ENCODE measurements at places on chromosomes 3 and 15.

DNA sequence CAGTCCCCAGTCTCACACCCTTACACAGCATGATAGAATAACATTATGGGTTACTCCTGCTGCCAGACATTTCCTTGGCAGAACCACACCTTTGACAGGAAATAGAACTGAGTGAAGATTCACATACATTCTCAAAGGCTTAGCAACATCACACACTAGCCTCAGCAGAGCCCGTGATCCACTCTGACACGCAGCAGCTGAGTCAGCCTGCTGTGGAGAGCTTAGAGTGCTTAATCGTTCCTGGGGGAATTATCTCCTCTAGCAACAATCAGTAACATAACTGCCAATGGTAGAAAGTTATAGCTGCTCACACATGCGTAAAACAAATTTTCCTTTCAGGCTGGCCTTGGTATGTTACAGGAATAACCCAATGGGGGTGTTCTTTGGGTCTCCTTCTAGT, 382.1 kb downstream of the GAP43 start:
- DNase-seq: no peak

- DNase-seq: no peak
Observed at GRCh38 chr15:36117296-36117787, 462.1 kb upstream of the CDIN1 start.

DNA sequence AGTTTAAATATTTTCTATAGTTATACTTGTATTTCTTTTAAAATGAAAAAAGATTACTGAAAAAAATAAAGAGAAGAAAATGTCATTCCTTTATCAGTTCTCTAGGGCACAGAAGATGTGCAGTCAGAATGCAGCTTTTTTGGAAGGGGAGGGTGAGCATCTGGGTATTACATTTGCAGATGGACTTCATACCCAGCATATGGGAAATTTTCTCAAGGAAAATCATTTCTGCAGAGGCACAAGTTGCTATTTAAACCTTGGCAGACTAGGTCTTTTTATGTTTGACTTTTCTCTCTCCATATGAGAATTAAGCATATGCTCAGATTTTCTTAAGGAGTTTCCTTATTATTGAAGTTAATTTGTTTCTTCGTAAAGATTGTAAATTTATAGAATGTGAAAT, 39.5 kb upstream of the ZNF385D start:
- no peak for DNase-seq

GRCh38 chr3:141942006-141942405, 65.6 kb downstream of the ATP1B3 start:
- no peak for DNase-seq

DNA sequence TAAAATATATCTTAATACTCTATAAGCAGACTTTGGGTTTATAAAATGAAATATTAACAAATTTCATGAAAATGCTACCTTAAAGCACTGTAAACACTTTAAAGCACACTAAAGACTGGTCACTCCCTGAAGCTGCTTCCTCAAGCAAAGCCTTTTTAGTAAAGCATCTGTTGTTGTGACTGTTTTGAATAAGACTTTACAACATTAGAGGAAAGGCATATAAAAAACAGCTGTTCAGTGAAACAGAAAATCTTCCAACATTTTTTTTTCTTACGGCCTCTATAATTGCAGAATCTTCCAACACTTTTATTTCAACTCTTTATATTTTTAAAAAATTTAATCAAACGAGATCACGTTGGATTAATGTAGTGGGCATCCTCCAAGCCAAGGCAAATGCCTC, 48.1 kb downstream of the GRK7 start:
- no peak for DNase-seq

- DNase-seq: no peak
Observed at GRCh38 chr3:126056681-126057500, 27.0 kb downstream of the SLC41A3 start.

DNA sequence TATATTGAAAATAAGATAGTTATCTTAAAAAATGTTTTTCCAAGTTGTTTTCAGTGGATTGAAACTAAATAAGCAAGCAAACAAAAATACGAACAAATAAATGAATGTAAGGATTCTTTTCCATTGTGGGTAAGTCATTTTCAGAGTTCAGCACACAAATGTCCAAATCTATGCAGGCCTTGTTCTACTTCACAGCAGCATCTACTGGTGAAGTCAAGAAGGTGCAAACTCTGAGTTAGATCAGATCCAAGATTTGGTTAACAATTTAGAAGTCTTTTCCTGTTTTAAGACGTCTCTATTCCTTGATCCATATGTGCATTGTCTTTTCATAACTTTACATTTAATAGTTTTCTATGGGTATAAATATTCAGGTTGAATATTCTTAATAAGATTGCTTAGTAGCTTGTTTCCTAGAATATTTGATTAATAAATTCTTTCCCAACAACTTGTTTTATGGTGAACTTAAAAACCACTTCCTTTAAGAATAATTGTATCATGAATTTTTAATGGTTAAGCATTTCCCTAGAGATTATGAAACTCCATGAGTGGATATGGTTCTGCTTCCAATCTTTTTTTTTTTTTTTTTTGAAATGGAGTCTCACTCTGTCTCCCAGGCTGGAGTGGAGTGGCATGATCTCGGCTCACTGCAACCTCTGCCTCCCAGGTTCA, 10.5 kb downstream of the PTX3 start:
- DNase-seq: no peak

GRCh38 chr3:196207159-196207832, 3.9 kb downstream of the ZDHHC19 start:
- no peak for DNase-seq

DNA sequence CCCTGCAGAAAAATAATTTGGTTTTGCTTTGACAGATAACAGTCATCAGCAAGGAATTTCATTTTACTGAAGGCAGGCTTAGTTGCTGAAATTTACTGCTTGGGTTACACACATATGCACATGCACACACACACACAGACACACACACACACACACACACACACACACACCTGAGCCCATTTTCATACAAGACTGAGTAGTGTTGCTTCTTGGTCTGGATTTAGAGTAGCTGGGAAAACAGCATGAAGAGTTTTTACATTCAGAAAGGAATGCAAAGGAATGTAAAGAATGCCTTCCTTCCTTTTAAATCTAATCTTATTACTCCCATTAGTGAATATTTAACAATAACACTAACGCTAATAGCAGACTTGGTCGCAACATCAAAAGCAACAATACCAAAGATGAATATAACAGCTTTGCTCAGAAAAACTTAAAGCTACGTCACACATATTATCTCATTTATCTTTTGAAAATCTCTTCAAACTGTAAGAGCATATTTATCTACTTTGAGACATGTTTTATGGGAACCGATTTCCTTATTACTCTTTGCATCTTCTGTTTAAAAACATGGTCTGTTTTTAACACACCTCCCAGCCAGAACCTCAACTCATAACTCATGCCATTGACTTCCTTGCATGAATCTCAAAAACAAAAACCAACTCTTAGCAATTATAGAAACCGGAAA, 32.5 kb downstream of the RFTN1 start:
- no peak for DNase-seq

DNA sequence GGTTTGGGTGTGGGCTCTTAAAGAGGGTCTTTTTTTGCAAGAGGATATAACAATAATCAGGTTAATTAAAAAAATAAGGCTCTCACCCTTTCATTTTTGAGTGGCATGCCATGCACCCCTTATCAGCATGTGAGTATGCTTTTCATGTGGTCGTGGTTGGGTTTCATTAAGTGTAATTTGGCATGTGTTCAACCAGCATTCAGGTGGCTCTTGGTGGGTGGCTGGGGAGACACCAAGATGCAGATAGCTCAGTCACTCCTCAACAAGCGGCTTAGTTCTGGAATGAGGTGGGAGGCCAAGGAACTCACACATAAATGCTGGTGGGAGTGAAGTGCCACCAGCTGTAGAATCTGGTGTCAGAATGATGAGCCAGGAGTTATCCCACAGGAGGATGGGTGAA, 66.8 kb downstream of the FLNB start:
- no peak for DNase-seq

GRCh38 chr3:193701953-193702635, 109.1 kb downstream of the OPA1 start:
- no peak for DNase-seq
